ENCODE measurements at places on chromosomes 7 and 10.

DNA sequence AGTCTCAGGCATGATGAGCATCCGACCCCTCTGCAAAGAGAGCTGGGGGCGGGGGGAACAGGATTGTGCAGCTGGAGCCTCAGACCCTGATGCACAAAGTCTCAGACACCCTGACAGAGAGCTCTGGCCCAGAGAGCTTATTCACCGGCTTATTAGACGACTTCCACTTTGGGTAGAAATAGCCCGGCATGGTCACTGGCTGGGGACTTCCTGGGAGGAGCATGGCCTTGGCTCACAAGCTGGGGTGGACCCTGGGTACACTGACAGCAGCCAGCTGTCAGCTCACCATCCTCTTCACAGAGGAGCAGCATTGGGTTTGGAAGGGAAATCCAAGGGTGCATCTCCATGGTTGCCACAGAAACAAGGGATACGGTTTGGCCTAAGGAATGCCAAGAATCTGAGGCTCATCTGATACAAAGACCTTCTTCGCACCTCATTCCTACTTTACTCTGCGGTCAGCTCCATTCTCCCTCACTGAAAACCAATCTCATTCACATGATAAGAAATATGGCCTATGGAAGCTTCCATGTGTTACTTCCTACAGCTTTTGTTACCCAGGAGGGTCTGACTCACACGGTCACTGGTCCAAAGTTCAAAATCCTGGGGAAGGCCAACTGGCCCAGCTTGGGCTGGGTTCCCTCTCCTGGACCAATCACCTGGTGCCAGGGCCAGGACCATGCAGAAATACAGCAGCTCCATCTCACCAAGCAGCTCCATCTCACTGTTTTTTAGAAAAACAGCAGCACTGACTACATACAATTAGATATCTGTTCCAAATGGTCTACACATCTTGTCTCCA, 25.1 kb downstream of the ZNF467 start:
- DNase-seq: no peak

GRCh38 chr10:48745662-48746245, 61.1 kb downstream of the WDFY4 start:
- DNase-seq: no peak

DNA sequence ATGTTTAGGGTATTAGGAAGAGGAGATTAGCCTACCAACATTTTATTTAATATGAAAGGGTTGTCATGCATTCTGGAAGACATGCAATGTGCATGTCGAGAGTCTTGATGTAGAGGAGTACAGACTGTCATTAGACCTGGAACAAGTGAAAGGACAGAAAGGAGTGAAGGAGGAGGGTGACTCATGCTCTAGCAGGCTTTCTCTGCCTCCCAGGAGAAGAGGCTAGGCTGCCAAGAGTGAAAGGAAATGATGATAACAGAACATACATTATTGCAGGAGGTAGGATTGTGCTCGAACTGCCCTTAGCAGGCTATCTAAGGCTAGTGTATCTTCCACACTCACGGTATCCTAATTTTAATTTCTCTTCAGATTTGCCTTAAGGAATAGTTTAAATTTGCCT, 228.8 kb downstream of the EXOC4 start:
- no peak for DNase-seq

GRCh38 chr7:108224387-108224786, 94.2 kb upstream of the LAMB4 start:
- DNase-seq: no peak

DNA sequence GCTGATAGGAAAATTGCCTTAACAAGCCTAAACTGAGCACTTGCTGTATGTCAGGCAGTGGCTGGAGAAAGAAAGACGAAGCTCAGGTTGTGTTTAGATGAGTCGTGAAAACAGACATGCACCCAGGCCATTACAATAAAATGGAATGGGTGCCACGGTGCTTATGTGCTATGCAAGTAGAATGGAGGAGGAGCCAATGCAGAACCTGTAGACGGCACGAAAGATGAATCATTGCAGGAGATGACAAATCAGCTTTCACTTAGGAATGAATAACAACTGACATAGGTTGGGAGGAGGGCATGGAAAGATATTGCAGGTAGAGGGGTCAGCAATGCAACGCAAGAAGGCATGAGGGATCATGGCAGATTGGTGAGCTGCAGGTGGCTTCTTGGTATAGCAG, 61.2 kb upstream of the ARHGAP21 start:
- no peak for DNase-seq

DNA sequence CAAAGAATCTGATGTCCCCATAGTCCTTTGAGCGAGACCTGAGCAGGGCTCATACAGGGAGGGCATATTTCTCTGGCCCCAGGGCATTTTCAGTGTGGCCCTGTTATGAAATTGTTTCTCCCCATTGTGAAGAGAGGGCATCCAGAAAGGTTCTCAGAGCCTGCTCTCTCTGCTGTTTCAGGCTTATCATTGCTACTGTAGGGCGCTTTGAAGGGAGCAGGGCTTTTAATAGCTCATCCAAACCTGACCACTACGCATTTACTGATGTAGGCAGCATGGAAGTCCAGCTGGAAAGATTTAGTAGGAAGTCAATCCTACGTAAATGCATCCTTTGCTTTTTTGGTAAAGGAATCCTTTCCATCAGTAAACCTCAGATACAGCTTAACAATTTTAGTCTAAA, 68.1 kb downstream of the PRPF18 start:
- no peak for DNase-seq

- DNase-seq: no peak
Measured at GRCh38 chr7:97842006-97842405, 30.2 kb downstream of the ASNS start.

- no peak for DNase-seq
Measured at GRCh38 chr10:111077785-111078504, 1.1 kb downstream of the ADRA2A start.

- no peak for DNase-seq
Measured at GRCh38 chr10:11931038-11931437, 107.9 kb downstream of the PROSER2 start.

DNA sequence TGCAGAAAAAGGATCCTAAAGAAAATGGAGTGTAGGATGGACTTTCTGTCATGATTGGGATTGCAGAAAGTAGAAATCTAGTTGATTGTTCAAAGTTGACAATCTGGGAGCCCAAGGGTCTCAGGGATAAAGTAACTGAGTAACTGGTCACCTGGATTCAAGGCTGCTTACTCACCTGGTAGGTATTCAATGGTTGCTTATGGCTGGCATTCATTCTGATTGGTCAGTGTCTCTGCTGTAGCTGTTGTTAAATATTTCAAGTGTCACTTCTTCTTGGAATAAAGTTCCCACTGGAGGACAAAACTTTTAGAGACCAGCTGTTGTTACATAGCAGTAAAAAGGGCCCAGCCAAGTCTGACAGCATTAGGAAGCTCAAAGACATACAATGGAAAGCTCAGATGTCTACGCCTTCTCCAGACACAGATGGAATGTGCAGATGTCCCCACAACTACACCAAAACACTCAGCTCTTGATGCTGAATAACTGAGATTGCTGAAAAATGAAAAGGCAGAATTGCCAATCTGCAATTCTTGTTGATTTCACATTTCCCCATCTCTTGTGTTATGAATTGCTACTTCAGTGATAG, 106.9 kb downstream of the ZNF467 start:
- no peak for DNase-seq

- no peak for DNase-seq
Measured at GRCh38 chr10:1057106-1057657, 997 bp downstream of the WDR37 start.

DNA sequence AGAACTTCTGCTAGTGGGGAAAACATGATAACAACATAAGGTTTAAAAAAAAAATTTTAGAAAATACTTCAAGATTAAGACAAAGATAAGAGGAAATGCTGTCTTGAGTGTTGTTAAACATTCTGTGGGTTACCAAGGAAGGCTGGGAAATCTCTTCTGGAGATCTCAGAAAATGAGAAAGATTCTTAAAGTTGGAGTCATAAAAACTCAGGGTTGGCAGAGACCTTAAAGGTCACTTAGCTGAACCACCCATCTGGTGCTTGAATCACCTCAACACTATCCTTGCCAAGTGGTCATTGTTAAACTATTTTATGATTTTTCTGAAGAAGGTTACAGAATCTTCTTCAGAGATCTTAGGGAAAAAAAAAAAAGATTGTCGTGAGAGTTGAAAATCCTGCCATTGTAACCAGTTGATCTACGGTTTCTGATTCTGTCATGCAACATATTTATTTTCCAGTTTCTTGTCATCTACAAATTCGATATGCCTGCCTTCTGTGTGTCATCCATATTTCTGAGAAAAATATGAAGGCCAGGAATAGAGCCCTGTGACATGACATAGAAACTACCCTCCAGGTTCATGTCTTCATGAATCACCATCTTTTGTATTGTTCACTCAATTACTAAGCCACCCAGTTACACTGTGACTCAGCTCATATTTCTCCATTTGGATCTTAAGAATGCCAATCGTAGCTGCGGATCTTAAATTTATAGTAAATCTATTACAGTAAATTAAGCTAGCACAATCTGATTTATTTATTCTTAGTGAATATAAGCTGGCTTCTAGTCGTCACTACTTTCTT, 179.2 kb downstream of the ST7 start:
- no peak for DNase-seq

- DNase-seq: no peak
Measured at GRCh38 chr7:95977994-95978393, 205.6 kb downstream of the DYNC1I1 start.

GRCh38 chr10:113097036-113097435, 147.0 kb downstream of the TCF7L2 start:
- no peak for DNase-seq

- no peak for DNase-seq
Measured at GRCh38 chr10:62689712-62690111, 114.8 kb upstream of the ADO start.

DNA sequence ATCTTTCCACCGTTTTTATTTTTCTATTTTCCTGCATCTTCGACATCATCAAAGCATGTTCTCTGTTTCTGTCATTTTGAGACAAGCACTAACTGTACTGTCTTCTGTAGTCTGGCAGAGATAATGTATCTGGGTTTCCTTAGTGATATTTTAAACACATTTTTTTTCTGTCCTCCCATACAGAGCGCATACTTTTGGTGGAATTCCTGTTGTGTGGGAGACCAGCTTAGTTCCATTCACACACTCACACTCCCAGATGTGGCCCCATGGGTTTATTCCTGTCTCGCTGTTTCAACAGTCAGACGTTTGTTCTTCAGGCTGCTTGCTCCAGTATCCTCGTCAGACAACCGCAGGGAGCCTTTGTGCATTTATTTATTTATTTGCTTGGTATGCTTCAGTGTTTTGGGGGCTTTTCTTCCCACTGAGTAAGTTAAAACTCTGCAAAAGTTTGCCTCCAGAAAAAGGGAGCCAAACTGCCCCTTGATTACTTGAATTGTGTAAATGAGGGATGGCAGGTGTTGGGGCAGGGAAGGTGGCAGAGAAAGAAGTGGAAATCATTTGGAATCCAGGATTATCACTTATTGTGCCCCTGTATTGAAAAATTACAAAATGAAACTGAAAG, 456.8 kb upstream of the KLF6 start:
- no peak for DNase-seq

GRCh38 chr7:99730992-99731391, 4.0 kb downstream of the CYP3A7 start:
- DNase-seq: no peak

DNA sequence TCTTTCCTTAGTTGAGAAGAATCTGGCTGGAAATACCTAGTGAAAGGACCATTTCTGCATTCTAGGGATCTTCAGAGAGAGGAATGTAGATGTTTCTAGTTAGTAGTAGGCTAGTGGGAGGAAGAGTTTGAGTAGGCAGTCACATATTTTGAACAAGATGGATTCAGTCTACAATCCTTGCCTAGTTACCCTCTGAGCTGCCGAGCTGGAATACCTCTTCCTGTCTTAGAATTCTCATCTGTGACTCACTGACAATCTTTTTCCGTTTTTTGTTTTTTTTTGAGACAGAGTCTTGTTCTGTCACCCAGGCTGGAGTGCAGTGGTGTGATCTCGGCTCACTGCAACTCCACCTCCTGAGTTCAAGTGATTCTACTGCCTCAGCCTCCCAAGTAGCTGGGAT, 30.7 kb upstream of the PLPP4 start:
- DNase-seq: no peak

GRCh38 chr7:46982928-46983327, 599.0 kb downstream of the TNS3 start:
- no peak for DNase-seq

DNA sequence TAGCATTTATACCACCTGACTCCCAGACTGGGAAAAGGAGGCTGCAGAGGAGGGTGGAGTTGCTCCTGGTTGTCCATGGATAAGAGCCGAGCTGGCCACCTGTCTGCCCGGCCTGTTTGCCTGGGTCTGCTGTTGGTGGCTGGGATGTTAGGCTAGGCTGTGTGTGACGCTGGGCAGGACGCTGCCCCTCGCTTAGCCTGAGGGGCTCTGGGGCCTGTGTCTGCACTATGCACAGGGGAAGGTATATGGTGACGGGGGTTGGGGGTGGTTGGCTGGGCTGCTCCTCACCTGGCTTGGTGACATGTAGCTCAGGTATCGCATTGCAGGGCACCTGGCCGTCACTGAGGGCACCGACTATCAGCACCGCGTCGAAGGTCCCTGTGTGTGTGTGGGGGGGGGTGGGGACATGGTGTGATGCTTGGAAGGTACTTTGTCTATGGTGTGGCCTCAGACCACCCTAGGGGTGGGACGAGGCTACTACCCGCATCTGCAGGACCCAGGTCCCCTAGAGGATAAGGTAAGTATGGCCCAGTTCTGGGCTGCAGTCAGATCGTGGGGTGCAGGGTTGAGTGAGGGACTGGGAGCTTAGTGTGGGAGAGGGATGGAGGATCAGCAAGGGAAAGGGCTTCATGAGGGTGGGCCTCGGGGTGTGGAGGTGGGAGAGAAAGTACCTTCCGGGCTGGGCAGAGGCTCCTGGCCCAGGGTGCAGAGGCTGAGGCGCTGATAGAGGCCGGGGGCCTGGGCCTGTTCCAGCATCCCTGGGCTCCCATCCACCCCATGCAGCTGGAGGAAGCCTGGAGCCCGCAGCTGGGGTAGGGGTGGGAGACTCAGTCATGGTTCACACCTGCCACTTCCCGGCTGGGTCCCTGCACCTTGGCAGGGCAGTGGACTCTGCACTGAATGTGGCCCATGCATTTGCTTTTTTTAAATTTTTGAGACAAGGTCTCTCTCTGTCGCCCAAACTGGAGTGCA, 2.3 kb downstream of the METTL27 start:
- no peak for DNase-seq

GRCh38 chr7:18760046-18760445, 264.5 kb downstream of the HDAC9 start:
- DNase-seq: no peak

DNA sequence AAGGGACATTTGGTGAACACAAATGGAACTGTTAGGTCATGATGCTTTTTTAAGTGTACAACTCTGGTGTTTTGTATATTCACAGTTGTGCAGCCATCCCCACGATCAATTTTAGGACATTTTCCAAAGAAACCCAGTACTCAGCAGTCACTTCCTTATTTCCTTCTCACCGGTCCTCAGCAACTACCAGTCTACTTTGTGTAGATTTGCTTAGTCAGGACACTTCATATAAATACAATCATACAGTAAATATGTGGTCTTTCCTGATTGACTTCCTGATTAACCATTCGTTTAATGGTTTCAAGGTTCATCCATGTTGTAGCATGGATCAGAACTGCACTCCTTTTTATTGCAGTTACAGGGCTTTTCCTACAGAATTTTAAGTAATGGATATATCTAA, 14.4 kb downstream of the SGPL1 start:
- DNase-seq: no peak

GRCh38 chr7:42661312-42661711, 250.6 kb downstream of the C7orf25 start:
- DNase-seq: no peak
